ENCODE measurements at places on chromosomes 16 and 17.

DNA sequence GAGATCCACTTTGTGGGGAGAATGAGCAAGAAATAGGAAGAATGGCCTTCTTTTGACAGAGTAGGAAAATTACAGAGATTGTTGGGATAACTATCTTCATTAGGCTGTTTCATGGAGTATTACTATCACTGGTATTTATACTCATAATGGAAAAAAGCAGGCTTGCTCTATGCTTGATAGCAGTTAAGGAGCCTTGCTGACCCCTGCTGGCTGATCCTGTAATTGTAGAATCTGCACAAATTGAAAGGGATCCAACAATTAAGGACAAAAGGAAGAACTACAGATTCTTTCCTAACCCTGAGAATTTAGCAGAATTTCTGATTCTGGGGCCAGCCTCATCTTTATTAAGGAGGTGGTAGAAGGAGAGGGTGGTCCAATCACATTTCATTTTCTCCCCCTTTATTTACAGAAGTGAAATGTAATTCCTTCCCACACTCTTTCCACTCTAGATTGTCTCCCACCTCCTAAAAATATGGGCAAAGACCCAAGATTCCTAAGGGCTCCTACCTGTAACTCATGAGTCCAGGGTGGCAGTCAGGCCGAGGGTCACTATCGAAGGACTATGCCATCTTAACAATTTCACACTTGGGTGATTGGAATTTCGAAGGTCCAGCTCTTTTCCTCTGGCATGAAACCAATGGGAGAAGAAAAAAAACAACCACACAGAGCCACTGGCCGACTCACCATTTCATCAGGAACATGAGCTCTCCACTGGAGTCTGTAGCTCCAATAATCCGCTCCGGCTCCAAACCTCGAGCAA, 26.3 kb downstream of the NFE2L1 start:
- DNase-seq, result peak; percentile 60

GRCh38 chr16:54098247-54098646, 188.3 kb downstream of the IRX3 start:
- DNase-seq, result no peak

GRCh38 chr16:68289202-68289601, 21.5 kb downstream of the SLC7A6OS start:
- DNase-seq, result no peak

DNA sequence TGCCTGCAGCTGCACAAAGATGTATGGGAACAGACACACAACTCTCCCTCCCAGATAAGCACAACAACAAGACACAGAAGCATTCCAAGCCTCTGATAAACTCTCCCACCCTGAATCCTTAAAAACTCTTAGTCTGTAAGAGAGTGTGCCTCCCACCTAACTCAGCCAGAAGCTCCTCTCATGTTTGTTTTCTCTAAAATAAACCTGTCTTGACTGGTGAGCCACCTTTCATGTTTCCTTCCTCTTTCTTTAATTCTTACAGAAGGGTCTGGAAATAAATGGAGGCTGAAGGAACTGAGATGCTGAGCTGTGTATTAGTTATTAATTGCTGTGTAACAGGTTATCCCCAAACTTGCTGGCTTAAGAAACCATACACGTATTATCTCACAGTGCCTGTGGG, 57.2 kb downstream of the MEOX1 start:
- no peak for DNase-seq

- no peak for DNase-seq
Measured at GRCh38 chr17:72123530-72124437, 3.0 kb downstream of the SOX9 start.

DNA sequence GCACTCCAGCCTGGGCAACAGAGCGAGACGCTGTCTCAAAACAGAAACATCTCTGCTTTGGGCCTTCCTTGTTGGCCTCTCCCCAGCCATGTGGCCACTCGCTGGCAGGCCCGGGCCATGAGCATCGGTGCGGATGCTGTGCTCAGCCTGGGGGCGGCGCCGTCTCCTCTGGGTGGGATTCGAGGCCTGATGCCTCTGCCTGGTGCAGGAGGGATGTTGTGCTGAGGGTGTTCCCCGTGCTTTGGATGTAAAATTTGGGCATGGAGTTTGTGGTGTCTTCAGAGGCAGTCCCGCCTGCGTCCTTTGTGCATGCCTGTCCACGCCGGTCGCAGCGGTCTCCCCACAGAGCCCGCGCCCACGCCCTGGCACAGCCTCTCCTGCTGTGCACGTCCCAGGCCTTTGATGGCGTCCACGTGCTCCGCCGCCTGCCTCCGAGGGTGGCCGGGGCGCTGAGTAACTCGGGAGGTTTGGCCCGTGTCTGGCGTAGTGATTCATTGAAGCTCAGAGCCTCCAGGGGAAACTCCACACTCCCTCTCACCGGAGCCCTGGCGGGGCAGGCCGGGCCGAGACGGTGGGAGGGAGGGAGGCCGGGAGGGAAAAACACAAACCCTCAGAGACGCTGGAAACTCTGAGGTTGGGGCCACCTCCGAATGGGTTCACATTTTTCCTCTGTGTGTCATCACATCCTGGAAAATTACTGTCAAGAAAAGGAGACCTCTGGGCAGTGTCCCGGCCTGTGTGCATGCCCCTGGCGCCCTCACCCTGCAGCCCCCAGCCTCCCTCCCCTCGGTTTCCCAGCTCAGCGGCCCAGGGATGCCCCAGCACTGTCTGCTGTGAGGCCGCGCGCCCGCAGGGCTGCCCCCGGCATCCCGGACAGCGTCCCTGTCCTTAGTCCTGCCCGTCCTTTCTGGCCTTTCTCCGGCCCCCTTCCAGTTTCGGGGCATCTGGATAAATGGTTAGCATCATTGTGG, 19.0 kb downstream of the CENPX start:
- no peak for DNase-seq

DNA sequence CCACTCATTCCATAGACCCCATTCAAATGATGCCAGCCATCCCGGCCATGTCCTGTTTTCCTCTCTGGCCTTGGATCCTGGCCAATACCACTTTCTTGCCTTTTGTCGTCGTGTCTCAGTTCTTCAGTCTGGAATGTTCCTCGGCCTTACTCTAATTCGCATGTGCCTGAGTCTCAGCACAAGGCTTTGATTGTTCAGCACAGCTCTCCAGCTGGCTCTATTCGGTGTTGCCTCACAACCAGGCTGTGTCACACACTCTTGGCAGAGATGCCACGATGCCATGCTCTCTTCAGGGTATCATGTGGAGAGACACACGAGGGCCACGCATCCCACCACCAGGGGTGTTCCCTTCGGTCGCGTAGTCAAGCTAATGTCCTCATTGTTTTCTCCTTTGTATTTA, 1.8 kb upstream of the VPS4A start:
- no peak for DNase-seq

DNA sequence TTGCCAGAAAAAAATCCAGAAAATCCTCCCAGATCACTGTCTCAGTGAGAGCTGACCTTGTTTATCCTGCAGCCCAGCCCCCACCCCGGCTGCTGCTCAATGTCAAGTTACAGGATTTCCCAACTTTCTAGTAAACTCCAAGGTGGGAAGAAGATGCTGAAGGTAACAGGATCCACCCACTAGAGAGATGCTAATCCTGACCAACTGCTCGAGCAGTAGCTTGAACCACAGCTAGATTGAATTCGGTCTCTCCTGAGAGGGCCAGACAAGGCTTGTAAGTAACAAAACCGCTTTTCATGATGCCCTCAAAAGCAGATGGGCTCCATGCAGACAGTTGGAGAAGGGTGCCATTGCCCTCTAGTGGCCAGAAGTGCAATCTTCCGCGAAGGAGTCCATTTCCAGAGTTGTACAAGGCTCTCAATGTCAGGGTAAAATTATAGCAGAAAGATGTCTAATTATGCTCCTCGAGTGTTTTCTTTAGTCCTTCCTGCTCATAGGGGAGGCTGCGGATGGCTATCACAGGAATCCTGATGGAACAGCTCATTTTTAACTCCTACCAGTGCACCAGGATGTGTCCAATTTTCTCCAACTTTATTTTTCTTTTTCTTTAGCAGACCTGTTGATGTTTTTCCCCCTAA, 3.9 kb downstream of the CDH11 start:
- DNase-seq, result no peak

GRCh38 chr17:8910969-8911604, 43.6 kb upstream of the PIK3R6 start:
- no peak for DNase-seq

- DNase-seq, result no peak
Measured at GRCh38 chr17:60372790-60373483, 19.0 kb downstream of the USP32 start.

DNA sequence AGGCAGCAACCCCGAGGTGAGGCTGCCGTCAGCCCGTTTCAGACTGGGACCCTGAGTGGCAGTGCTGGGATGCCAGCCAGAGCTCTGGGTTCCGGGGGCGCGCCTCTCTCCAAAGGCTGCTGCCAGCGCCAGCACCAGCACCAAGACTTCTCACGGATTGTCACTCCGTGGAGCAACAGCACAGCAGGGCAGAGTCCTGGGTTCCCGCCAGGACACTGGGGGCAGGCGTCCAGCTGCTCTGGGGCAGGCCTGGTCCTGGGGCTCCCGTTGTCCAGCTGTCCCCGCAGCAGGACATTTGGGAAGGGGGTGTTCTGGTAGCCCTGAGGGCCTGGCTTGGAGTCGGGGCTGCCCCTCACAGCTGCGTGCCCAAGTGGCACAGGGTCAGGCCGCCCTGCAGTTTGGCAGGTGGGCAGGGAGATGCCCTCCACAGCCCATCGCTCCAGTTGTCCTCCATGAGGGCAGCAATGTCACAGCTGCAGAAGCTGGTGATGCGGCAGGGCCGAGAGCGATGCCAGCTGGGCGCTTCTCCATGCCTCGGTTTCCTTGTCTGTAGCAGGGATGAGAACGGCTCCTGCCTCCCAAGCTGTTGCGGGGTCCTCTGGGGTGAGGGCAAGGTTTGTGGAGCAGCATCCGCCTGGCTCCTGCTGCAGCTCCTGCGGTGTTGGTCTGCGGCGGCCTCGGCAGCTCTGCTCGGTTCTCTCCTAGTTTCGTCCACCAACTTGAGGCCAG, 137.3 kb upstream of the CIBAR2 start:
- DNase-seq, result no peak

DNA sequence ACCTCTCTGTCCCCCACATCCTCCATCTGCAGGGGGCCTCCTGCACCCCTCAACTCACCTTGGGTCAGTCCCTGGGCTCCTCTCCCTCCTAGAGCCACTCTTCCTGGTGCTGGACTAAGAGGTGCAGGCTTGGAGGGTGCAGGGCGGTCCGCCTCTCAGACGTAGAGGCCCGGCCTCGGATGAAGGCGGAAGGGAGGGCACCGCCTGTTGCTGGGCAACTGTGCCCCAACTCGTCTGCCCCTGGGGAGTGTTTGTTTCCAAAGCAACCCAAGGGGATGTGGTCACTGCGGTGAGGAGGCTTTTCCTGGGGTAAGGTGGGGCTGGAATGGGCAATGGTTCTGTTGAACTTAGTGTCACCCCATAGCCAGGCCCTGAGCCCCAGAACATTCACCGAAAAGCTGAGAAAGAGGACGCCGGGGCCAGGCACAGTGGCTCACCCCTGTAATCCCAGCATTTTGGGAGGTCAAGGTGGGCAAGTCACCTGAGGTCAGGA, at the start of gene C16orf54:
TSS of gene C16orf54 (minus strand) at position 138 of the 493 bp plus-strand sequence. CDS start 1,039 bp downstream, outside the sequence.
- DNase-seq, result peak; percentile 93

- no peak for DNase-seq
Measured at GRCh38 chr16:88077328-88078108, 126.3 kb downstream of the BANP start.

- no peak for DNase-seq
Measured at GRCh38 chr17:79528592-79529125, 82.2 kb downstream of the RBFOX3 start.

- no peak for DNase-seq
Measured at GRCh38 chr17:78763561-78763960, 18.5 kb downstream of the CYTH1 start.

- no peak for DNase-seq
Measured at GRCh38 chr17:27577884-27578717, 52.9 kb upstream of the LGALS9 start.

- no peak for DNase-seq
Measured at GRCh38 chr16:53007095-53007494, 45.6 kb downstream of the CHD9NB start.

GRCh38 chr17:51128076-51128475, 7.4 kb upstream of the SPAG9 start:
- no peak for DNase-seq

- peak; percentile 75 for DNase-seq
Measured at GRCh38 chr17:63445954-63446752, at the start of gene CYB561. Gene CYB561 (minus strand): TSS chr17:63446306. CDS start chr17:63437547, 8,759 bp downstream.

DNA sequence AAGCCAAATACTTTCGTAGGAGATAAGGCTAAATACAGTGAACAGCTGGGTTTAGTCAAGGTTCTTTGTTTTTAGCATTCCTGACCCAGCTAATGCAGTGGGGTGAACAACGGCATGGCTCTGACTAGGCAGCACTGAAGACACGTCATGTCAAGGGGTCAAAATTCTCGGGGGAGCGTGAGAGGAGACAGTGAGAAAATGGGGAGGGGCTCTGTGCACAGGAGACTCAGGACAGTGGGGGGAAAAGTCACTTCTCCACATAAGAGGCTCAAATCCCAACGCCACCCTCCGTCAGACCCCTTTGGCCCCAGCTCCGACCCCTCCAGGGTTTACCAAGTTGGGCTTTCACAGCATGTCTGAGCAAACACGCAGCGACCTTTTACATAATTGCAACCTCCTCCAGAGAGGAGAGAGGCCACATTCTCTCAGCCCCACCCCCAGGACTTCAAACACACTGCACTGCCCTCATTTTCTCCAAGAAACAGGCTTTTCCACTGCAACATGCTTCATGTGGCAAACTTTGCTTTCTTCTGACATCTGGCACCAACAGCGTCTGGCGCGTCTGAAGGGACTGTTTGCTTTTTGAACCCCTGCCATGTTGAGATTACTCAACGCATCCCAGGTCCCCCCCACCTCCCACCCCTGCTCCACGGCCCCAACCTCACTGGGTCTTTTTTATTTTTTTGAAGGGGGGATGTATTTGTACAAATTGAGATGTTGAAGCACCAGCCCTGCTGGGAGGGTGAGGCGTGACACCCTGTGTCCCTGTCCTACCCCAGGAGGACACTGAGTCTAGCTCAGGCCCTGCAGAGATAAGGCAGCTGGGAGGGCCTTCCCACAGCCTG, 30.0 kb downstream of the AXIN2 start:
- no peak for DNase-seq

GRCh38 chr17:50955160-50955559, 89.0 kb upstream of the TOB1 start:
- DNase-seq, result no peak

- no peak for DNase-seq
Measured at GRCh38 chr17:75822119-75822799, 21.9 kb downstream of the UNC13D start.

DNA sequence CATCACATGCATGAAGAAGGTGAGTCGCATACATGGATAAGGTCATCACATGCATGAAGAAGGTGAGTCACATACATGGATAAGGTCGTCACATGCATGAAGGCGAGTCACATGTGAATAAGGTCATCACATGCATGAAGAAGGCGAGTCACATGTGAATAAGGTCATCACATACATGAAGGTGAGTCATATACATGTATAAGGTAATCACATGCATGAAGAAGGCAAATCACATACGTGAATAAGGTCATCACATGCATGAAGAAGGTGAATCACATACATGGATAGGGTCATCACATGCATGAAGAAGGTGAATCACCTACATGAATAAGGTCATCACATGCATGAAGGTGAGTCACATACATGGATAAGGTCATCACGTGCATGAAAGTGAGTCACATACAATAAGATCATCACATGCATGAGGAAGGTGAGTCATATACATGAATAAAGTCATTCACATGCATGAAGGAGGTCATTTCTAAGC, 105.1 kb upstream of the SDK2 start:
- no peak for DNase-seq

GRCh38 chr16:48353565-48354163, 31.5 kb downstream of the SIAH1 start:
- peak; percentile 57 for DNase-seq
